Activated naive CD4-positive, alpha-beta T cell treated with anti-CD3 and anti-CD28 coated beads, Interleukin-2, amount 10 ng/mL, durations not matched to agents 5 hours and 36 hours (primary cell): ENCODE measurements at places on chromosomes 1 and 21. TPM values are rescaled to one million over a fixed set of nuclear protein-coding genes. Genes with fewer than 3 reads are reported as not detected.

CDC42SE1 gene
- 362 TPM for total RNA-seq

MPL gene
- not detected for total RNA-seq

VHLL gene
- not detected for total RNA-seq

USP16 gene
- 38.2 TPM for total RNA-seq

TMEM50B gene
- 33.7 TPM for total RNA-seq

ZNF362 gene
- total RNA-seq: 20.0 TPM

TAGLN2 gene
- total RNA-seq: 371 TPM

GPR153 gene
- total RNA-seq: 1.2 TPM

CD5L gene
- total RNA-seq: not detected

DYRK1A gene
- total RNA-seq: 91.2 TPM

EXTL2 gene
- total RNA-seq: 1.9 TPM

LCE2A gene
- total RNA-seq: not detected

MRPS21 gene
- 72.1 TPM for total RNA-seq

FCRLB gene
- total RNA-seq: 0.39 TPM

KRTAP21-2 gene
- total RNA-seq: not detected

TCP10L gene
- total RNA-seq: 0.38 TPM

ASCL5 gene
- not detected for total RNA-seq

NGF gene
- not detected for total RNA-seq

GCSAML gene
- not detected for total RNA-seq

FAM72D gene
- 8.2 TPM for total RNA-seq

OR2M5 gene
- total RNA-seq: not detected

OR10J1 gene
- not detected for total RNA-seq

SLC2A5 gene
- total RNA-seq: not detected

PRRX1 gene
- not detected for total RNA-seq

OR2T11 gene
- not detected for total RNA-seq

NBL1 gene
- total RNA-seq: 29.1 TPM

SMCP gene
- not detected for total RNA-seq

SYDE2 gene
- total RNA-seq: 2.3 TPM

CFHR4 gene
- not detected for total RNA-seq

CHIT1 gene
- total RNA-seq: 0.81 TPM

LRRC3 gene
- total RNA-seq: 4.0 TPM

C4BPA gene
- not detected for total RNA-seq

TPTE gene
- not detected for total RNA-seq

CRYBG2 gene
- total RNA-seq: 0.87 TPM

TDRD5 gene
- total RNA-seq: not detected

DOCK7 gene
- total RNA-seq: 6.5 TPM

UTP11 gene
- 29.6 TPM for total RNA-seq

NR1I3 gene
- total RNA-seq: not detected

SPRR5 gene
- total RNA-seq: not detected

CELA2A gene
- not detected for total RNA-seq

CDK18 gene
- total RNA-seq: 1.6 TPM

IBA57 gene
- 8.7 TPM for total RNA-seq

APCS gene
- not detected for total RNA-seq

DRAXIN gene
- 0.41 TPM for total RNA-seq

STXBP3 gene
- total RNA-seq: 49.0 TPM

SPRR1B gene
- total RNA-seq: not detected

FOXD2 gene
- 0.36 TPM for total RNA-seq

FBLIM1 gene
- total RNA-seq: not detected

COP1 gene
- total RNA-seq: 35.3 TPM

RGSL1 gene
- total RNA-seq: not detected

IFNAR1 gene
- total RNA-seq: 49.6 TPM

NBPF6 gene
- not detected for total RNA-seq
